ENCODE measurements at places on chromosomes 3 and 15. TPM values are rescaled to one million over a fixed set of nuclear protein-coding genes. Genes with fewer than 3 reads are reported as not detected.

- no peaks in the 10 kb centered on the region for H3K36me3 ChIP-seq
- no peak overlapping the region for H3K27ac ChIP-seq
- H3K4me1 ChIP-seq, result no peaks in the 10 kb centered on the region
- H3K4me3 ChIP-seq, result no peak overlapping the region
- no peak for DNase-seq
- no peaks in the 10 kb centered on the region for H3K27me3 ChIP-seq
Observed at GRCh38 chr15:38481113-38481512, 27.2 kb downstream of the FAM98B start.

SNUPN gene
- total RNA-seq, result 4.7 TPM

SPPL2A gene
- total RNA-seq, result 234 TPM

DNA sequence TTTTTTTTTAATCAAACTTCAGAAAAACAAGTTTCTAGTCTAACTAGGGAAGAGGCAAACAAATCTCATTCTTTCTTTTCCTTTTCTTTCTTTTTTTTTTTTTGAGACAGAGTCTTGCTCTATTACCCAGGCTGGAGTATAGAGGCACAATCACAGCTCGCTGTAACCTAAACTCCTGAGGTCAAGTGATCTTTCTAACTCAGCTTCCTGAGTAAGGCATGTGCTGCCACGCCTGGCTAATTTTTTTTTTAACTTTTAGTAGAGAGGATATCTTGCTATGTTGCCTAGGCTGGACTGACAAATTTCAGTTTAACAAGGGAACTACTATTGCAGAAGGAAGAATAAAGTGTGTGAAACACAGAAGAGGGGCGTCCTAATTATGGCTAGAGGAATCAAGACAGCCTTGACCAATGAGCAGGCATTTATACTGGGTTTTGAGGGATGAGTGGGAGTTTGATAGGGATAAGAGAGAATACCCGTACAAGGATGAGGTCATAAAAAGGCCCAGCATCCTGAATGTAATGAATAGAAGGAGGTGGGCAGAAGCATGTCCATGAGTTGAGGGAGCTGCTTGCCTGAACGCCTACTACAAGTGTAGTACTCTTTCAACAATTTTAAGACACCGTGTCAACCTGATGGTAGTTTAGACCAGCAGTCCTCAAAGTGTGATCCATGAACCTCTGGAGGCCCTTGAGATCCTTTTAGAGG lies 6.7 kb upstream of the ZFAND6 start:
- no peaks in the 10 kb centered on the region for H3K27me3 ChIP-seq
- no peak overlapping the region for H3K4me3 ChIP-seq
- DNase-seq, result no peak
- no peak overlapping the region for H3K27ac ChIP-seq

DNAH12 gene
- not detected for total RNA-seq

- peak overlapping the region; percentile 90 for H3K4me3 ChIP-seq
- H3K27me3 ChIP-seq, result no peaks in the 10 kb centered on the region
- peaks cover 17% of the 10 kb centered on the region for H3K36me3 ChIP-seq
- peak overlapping the region; percentile 85 for H3K27ac ChIP-seq
- peaks cover 18% of the 10 kb centered on the region for H3K4me1 ChIP-seq
- DNase-seq, result no peak
Observed at GRCh38 chr15:91021516-91022074, 799 bp downstream of the VPS33B start.

CISH gene
- 3.5 TPM for total RNA-seq

GRCh38 chr15:35888815-35889214 lies 342.9 kb upstream of the DPH6 start:
- no peaks in the 10 kb centered on the region for H3K36me3 ChIP-seq
- no peak for DNase-seq
- no peak overlapping the region for H3K27ac ChIP-seq

ACSBG1 gene
- 1.5 TPM for total RNA-seq

ETV5 gene
- 28.6 TPM for total RNA-seq

DNA sequence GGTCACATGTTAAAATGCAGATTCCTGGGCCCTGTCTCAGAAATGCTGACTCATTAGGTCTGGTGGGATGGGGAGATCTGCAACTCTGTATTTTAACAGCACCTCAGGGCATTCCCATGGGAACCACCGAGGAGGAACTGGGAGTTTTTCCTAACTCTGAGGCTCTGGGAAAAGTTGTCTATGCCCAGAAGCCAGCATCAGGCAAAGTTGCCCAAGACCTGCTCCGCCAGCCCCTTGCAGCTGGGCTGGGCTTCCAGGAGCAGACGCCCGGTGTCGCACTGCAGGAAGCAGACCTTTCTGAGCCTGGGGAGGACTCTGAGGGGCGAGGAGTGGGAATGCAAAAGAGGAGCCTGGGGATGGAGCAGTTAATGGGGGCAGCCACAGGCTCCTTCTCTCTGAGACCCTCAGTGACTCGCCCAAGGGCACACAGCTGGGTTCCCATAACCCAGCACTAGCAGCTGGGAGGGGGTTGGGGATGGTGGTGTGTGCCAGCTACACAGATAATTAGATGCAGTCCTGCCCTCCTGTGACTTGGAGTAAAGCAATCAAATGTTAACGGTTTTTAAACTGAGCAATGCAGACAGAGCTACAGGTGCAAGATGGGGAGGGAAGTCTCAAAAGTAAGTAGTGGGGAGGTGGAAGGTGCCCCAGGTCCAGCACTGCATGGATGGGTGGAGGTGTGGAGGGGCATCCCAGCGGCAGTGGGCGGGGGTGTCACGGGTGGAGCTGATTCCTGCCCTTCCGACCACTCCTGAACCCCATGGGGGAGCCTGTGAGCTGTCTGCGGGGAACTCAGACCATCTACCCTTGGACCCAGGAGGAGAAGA lies 100.4 kb downstream of the LSM3 start:
- peaks cover 15% of the 10 kb centered on the region for H3K27me3 ChIP-seq
- no peak overlapping the region for H3K4me3 ChIP-seq
- no peak overlapping the region for H3K27ac ChIP-seq
- H3K36me3 ChIP-seq, result no peaks in the 10 kb centered on the region
- H3K4me1 ChIP-seq, result no peaks in the 10 kb centered on the region

DNA sequence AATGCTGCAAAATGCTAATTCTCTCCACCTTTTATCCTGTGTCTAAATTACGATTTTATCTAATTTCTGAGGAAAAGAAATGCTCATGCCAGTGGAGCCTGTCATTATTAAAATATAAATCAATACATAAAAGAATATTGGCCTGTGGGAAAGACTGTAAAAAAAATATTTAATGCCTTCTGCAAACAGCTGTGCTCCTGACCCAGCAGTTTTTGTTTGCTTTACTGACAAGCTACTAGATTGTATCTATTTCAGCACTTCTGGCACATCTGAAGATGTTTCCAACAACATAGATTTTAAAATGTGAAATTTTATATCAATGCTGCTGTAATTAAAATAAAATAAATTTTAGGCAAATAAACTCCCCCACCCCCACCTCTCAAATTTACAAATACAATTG lies 493.6 kb upstream of the AGTR1 start:
- no peak overlapping the region for H3K4me3 ChIP-seq
- H3K4me1 ChIP-seq, result no peaks in the 10 kb centered on the region
- H3K27ac ChIP-seq, result no peak overlapping the region
- H3K36me3 ChIP-seq, result no peaks in the 10 kb centered on the region
- H3K27me3 ChIP-seq, result no peaks in the 10 kb centered on the region

GRCh38 chr3:124209426-124209825 lies 217.5 kb upstream of the ROPN1 start:
- no peaks in the 10 kb centered on the region for H3K36me3 ChIP-seq
- H3K4me1 ChIP-seq, result peaks cover 4% of the 10 kb centered on the region
- no peaks in the 10 kb centered on the region for H3K27me3 ChIP-seq
- no peak overlapping the region for H3K27ac ChIP-seq

DNA sequence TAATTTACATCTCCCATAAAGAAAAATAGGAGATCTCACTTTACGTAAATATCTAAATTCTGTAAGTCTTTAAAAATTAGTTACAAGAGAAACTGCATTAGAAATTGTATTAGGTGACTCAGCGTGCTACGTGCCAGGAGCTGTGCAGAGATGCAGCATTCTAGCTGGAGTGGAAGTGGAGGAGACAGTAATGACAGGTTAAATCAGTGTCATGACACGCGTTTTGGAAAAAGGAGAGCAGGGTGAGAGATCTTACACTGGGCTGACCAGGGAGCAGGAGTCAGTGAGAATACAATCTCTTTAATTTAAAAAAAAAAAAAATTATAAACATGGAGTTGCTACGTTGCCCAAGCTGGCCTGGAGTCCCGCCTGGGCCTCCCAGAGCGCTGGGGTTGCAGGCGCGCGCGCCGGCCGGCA lies 635 bp downstream of the TUBGCP5 start:
- no peak for DNase-seq
- peaks cover 25% of the 10 kb centered on the region for H3K4me1 ChIP-seq
- H3K27ac ChIP-seq, result peak overlapping the region; percentile 91

DNA sequence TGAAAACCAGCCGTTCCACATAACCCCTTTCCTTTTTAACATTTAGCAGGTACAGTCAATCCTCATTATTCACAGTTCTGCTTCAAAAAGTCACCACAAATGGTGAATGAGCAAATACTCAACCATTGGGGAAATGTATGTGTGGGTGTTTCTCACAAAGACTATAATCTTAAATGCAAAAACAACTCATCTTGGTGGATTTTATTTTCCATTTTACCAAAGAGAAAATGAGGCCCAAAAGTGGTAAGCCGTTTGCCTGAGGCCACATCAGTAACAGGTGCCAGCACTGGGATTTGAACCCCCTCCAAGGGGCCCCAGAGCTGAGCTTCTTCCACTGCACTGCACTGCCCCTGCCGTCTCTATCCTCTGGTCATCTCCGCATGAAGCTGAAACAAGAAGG lies 208.8 kb downstream of the OSBPL10 start:
- H3K4me3 ChIP-seq, result no peak overlapping the region
- H3K27ac ChIP-seq, result no peak overlapping the region
- DNase-seq, result no peak
- no peaks in the 10 kb centered on the region for H3K36me3 ChIP-seq

GHSR gene
- 0.37 TPM for total RNA-seq

DNA sequence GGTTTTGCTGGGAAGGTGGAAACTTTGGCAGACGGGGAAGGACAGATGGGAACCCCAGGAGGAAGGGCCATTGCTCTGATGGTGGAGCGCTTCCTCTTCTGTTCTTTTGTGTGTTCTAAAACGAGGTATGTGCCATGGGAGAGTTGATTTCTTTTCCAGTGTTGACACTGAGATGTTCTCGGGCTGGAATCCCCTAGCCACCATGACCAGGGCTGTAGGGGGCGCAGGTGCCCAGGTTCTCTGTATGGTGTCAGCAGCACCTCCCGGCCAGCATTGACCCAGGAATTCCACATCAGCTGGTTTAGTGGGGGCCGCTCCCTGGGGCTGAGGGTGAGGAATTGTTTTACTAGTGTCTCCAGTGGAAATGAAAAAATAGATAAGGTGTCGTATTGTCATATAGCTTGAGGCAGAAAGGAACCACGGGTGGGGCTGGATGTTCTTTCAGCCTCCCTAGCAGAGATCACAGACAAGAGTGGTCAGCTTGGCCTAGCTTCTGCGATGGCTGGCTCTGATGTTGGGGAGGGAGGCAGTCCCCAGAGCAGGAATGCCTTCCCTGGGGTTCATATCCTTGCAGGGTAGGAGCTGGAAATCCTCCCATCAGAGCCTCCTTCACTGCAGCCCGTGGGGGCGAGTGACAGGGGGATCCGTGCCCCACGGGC lies 34.2 kb upstream of the ACAD9 start:
- no peaks in the 10 kb centered on the region for H3K36me3 ChIP-seq
- H3K27me3 ChIP-seq, result no peaks in the 10 kb centered on the region
- H3K4me1 ChIP-seq, result peaks cover 20% of the 10 kb centered on the region
- peak; percentile 40 for DNase-seq

- H3K27me3 ChIP-seq, result no peaks in the 10 kb centered on the region
- peak; percentile 75 for DNase-seq
- peaks cover 20% of the 10 kb centered on the region for H3K4me1 ChIP-seq
- peak overlapping the region; percentile 89 for H3K4me3 ChIP-seq
- no peaks in the 10 kb centered on the region for H3K36me3 ChIP-seq
Observed at GRCh38 chr3:196502775-196503195, 783 bp downstream of the RNF168 start.

DNA sequence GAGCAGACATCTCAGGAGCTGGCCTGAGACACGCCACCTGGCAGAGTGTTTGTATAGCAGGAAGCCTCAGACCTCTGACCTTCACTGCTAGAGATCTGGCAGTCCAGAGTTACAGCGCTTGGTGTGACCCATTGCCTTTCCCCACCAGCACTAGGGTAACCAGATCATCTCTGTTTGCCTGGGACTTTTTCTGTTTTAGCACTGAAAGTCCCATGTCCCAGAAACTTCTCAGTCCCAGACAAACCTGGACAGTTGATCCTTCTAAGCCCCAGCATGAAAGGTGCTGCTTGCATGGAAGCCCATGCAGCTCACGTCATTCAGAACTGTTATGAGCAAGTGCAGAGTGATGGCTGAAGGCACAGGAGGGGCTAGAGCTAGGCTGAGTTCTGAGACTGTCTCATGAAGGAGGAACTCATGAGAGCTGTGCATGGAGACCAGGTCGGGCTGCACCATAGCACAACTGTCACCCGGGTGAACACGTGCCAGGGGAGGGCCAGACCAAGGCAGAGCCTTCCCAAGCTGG lies 18.2 kb upstream of the AHSG start:
- no peak overlapping the region for H3K4me3 ChIP-seq
- DNase-seq, result no peak
- no peaks in the 10 kb centered on the region for H3K36me3 ChIP-seq
- H3K27ac ChIP-seq, result no peak overlapping the region

- no peaks in the 10 kb centered on the region for H3K4me1 ChIP-seq
- no peaks in the 10 kb centered on the region for H3K36me3 ChIP-seq
- DNase-seq, result no peak
- H3K27ac ChIP-seq, result no peak overlapping the region
- H3K27me3 ChIP-seq, result no peaks in the 10 kb centered on the region
- no peak overlapping the region for H3K4me3 ChIP-seq
Observed at GRCh38 chr15:35810007-35810406, 264.0 kb upstream of the DPH6 start.

GRCh38 chr3:140122183-140122582 lies 187.2 kb downstream of the CLSTN2 start:
- no peaks in the 10 kb centered on the region for H3K4me1 ChIP-seq
- no peak for DNase-seq
- H3K27me3 ChIP-seq, result no peaks in the 10 kb centered on the region
- H3K27ac ChIP-seq, result no peak overlapping the region
- H3K36me3 ChIP-seq, result no peaks in the 10 kb centered on the region

DNA sequence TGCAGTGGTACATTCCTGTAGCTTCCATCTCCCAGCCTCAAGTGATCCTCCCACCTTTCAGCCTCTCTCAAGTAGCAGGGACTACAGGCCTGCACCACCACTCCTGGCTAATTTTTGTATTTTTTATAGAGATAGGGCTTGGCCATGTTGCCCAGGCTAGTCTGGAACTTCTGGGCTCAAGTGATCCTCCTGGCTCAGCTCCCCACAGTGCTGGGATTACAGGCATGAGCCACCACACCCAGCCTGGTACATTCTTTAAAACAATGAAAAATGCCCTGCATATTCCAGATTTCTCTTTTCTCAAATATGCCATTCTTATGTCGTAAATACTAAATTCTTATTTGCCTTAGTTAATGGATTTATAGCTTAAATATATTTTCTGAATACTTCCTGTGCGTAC lies 581.4 kb downstream of the MECOM start:
- DNase-seq, result no peak
- H3K36me3 ChIP-seq, result peaks cover 6% of the 10 kb centered on the region
- no peaks in the 10 kb centered on the region for H3K4me1 ChIP-seq

CDC25A gene
- total RNA-seq, result 1.3 TPM

ABI3BP gene
- total RNA-seq, result 97.7 TPM

GRCh38 chr15:96790004-96790403 lies 459.5 kb downstream of the NR2F2 start:
- H3K4me1 ChIP-seq, result no peaks in the 10 kb centered on the region
- no peaks in the 10 kb centered on the region for H3K36me3 ChIP-seq
- no peaks in the 10 kb centered on the region for H3K27me3 ChIP-seq
- DNase-seq, result no peak
- H3K4me3 ChIP-seq, result no peak overlapping the region

GRCh38 chr3:194749631-194750490 lies 64.2 kb downstream of the FAM43A start:
- H3K4me1 ChIP-seq, result peaks cover 8% of the 10 kb centered on the region
- no peak for DNase-seq
- H3K27ac ChIP-seq, result no peak overlapping the region
- no peaks in the 10 kb centered on the region for H3K27me3 ChIP-seq
- no peaks in the 10 kb centered on the region for H3K36me3 ChIP-seq

GCHFR gene
- total RNA-seq, result not detected
